Activated naive CD8-positive, alpha-beta T cell treated with anti-CD3 and anti-CD28 coated beads, Interleukin-2, amount 10 ng/mL, durations not matched to agents 7 days and 5 days (primary cell): ENCODE measurements at places on chromosomes 4 and X. TPM values are rescaled to one million over a fixed set of nuclear protein-coding genes. Genes with fewer than 3 reads are reported as not detected.

The NWD2 gene
- total RNA-seq = not detected

The PDLIM3 gene
- not detected for total RNA-seq

The HSFX2 gene
- 0.28 TPM for total RNA-seq

The CFAP47 gene
- total RNA-seq = not detected

The CENPVL2 gene
- not detected for total RNA-seq
